GM23248 (cell line): ENCODE measurements at places on chromosomes 12 and 14. TPM values are rescaled to one million over a fixed set of nuclear protein-coding genes. Genes with fewer than 3 reads are reported as not detected.

AQP5 gene
- not detected in 2 replicates for polyA plus RNA-seq

ESR2 gene
- not detected in 2 replicates for polyA plus RNA-seq

SIX6 gene
- polyA plus RNA-seq = not detected in 2 replicates

FLVCR2 gene
- 0.33 TPM in 1 of 2 replicates, not detected in the other for polyA plus RNA-seq

CIROP gene
- 0.09 TPM in 1 of 2 replicates, not detected in the other for polyA plus RNA-seq

SSPN gene
- 22.0 and 24.2 TPM in 2 replicates for polyA plus RNA-seq

PHLDA1 gene
- 35.4 and 36.2 TPM in 2 replicates for polyA plus RNA-seq

CCDC38 gene
- 0.06 TPM in 1 of 2 replicates, not detected in the other for polyA plus RNA-seq

PRPH gene
- not detected in 2 replicates for polyA plus RNA-seq

C14orf180 gene
- polyA plus RNA-seq = not detected in 2 replicates

MMP19 gene
- 13.8 and 15.7 TPM in 2 replicates for polyA plus RNA-seq

MAP1LC3B2 gene
- polyA plus RNA-seq = 8.4 and 9.0 TPM in 2 replicates

LRRC74A gene
- polyA plus RNA-seq = not detected in 2 replicates

LHX5 gene
- polyA plus RNA-seq = not detected in 2 replicates

TEDC1 gene
- polyA plus RNA-seq = 4.0 and 6.4 TPM in 2 replicates

CRACR2A gene
- 2.4 and 2.5 TPM in 2 replicates for polyA plus RNA-seq

ARMH4 gene
- 6.5 and 8.7 TPM in 2 replicates for polyA plus RNA-seq

BTBD6 gene
- polyA plus RNA-seq = 5.3 and 5.9 TPM in 2 replicates

YY1 gene
- 34.9 and 38.2 TPM in 2 replicates for polyA plus RNA-seq

CISTR gene
- not detected in 2 replicates for polyA plus RNA-seq

PROX2 gene
- polyA plus RNA-seq = 0.05 TPM in 1 of 2 replicates, not detected in the other

DAO gene
- not detected in 2 replicates for polyA plus RNA-seq

FBLN5 gene
- 756 and 767 TPM in 2 replicates for polyA plus RNA-seq

SVOP gene
- not detected in 2 replicates for polyA plus RNA-seq

HOXC12 gene
- not detected in 2 replicates for polyA plus RNA-seq

KRT1 gene
- polyA plus RNA-seq = not detected in 2 replicates

TRPV4 gene
- 2.6 and 2.9 TPM in 2 replicates for polyA plus RNA-seq

AGAP2 gene
- polyA plus RNA-seq = 0.11 TPM in 1 of 2 replicates, not detected in the other

CPNE6 gene
- not detected in 2 replicates for polyA plus RNA-seq

CAPZA3 gene
- polyA plus RNA-seq = not detected in 2 replicates

GPD1 gene
- polyA plus RNA-seq = not detected in 2 replicates

CCDC88C gene
- 0.06 TPM in 1 of 2 replicates, not detected in the other for polyA plus RNA-seq

SSTR1 gene
- polyA plus RNA-seq = 26.7 and 27.6 TPM in 2 replicates

ITGA7 gene
- polyA plus RNA-seq = 2.0 and 2.1 TPM in 2 replicates
